ENCODE measurements at places on chromosomes 5 and 9.
A peak's percentile ranks its signal among the peaks of the same experiment; 100 is the strongest.

DNA sequence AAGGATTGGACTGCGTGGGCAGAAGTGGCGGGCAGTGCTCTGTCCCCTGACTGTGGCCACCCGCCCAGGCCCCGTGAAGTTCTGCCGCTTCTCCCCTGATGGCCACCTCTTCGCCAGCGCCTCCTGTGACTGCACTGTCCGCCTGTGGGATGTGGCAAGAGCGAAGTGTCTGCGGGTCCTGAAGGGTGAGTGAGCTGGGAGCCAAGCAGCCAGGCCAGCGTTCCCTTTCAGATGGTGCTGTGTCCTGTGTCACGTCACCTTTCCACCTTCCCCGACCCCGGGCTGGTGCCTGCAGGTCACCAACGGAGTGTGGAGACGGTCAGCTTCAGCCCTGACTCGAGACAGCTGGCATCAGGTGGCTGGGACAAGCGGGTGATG, 2.3 kb downstream of the WDR38 start:
- DNase-seq, result no peak

DNA sequence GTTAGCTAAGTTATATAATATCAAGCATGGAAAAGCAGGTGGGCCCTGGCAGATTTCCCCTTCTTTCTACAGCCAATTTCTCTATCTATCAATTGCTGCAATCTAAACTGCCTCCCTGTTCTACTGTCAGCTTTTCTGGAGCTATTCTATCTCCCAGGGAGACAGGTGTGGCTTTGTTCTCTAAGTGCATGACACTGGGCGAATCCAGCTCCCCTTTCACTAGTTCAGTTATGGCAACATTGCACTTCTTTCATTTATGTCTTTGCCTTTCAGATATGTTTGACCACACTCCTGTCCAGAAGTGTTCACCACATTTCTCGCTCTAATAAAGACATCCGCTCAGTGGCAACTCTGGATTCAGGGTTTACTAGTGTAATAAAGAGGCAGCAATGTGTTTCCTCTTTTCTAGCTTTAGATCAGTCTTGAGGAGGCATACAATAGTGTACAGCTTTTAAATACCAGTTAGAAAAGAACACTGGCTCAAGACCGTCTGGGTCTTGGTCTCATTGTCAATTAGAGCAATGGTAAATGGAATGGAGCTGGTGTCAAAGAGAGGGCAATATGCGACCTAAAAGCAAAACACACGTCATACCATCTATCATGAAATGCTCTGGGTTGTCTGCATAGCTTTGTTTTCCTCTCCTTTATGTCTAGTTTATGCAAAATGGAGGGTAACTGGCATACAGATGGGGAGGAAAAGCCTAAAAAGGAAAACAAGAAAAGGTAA, 197.0 kb downstream of the SLF1 start:
- DNase-seq, result no peak

DNA sequence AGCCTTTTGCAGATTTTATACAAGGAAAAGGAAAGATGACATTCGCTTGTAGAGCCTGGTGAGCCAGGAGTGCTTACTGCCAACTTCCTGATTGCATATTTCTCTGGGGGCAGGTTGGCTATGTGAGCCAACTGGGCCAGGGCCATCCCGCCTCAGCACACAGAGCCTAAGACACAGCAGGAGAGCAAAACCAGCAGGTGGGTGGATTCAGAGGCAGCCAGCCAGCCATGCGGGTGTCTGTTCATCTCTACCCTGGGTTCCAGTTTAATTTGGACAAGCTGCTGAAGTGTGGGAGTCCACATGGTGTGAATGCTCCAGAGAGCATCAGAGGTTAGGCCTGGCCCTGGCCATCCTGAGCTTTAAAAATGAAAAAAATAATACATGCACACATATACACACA, 291.4 kb downstream of the ARHGEF28 start:
- no peak for DNase-seq

DNA sequence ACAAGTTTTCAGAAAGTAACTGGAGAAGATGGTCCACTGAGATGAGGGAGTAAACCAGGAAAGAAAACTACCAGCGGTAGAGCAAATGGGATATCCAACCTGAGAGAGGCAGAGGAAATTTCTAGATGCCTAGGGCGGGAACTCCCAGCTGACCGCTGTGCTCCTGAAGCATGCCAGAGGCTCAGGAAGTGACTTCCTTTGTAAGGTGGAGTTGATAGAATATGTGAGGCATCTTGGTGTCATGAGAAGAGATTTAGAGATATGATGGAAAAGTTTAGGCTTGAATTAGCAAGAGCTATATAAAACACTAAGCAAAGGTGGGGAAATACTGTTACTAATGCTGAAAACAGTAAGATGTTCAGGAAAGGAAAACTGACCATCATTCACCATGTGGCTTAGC, 124.1 kb downstream of the C9orf152 start:
- no peak for DNase-seq

DNA sequence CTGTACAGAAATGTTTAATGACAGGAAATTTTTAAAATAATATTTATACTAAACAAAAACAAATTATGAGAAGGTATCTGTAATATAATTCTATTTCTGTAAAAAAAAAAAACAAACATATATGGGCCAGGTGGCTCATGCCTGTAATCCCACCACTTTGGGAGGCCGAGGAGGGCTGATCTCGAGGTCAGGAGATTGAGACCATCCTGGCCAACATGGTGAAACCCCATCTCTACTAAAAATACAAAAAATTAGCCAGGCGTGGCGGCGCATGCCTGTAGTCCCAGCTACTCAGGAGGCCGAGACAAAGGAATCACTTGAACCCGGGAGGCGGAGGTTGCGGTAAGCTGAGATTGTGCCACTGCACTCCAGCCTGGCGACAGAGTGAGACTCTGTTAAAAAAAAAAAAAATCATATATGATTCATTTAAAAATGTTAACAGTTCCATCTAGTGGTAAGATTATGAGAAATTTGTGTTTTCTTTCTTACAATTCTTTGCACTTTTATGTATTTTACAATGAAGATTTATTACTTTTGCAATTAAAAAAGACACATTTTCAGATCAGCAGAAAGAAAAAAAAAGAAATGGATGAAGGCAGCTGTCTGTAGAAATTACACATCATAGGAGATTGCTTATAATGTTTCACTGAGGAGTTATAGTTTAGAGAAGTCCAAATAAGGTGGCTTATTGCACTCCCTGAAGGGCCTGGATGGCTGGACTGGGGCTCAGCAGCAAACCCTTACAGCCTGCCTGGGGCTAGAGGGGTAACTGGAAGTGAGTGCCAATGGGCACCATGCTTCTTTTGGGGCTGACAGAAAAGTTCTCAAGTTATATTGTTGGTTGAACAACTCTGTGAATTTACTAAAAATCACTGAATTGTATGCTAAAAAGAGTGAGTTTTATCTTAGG, 20.3 kb downstream of the C9orf153 start:
- no peak for DNase-seq

- DNase-seq, result no peak
Observed at GRCh38 chr9:2568689-2569088, 52.9 kb upstream of the VLDLR start.

- peak; percentile 86 for DNase-seq
Observed at GRCh38 chr9:91433180-91433579, 9.5 kb upstream of the NFIL3 start.

GRCh38 chr9:15293804-15294316, 13.2 kb downstream of the TTC39B start:
- no peak for DNase-seq

DNA sequence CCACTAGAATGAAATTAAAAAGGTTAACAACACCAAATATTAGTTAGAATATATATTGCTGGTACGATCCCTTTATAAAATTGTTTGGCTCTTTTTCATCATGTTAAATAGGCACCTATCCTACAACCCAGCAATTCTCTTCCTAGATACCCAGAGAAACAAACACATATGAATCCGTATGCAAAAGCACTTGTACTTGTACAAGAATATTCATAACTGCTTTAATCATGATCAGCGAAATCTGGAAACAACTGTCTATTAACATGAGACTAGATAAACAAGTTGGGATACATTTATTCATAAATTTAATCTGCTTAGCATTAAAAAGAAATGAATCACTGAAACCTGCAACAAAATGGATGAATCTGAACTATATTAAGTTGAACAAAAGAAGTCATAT, 113.7 kb upstream of the MAP1B start:
- no peak for DNase-seq

GRCh38 chr5:95620030-95620869, at the start of gene GPR150:
Gene GPR150, plus strand, starts transcription at chr5:95620087. Its CDS starts 189 bp downstream, at chr5:95620276.
- no peak for DNase-seq

GRCh38 chr9:35863583-35863982, 6.6 kb downstream of the OR13J1 start:
- no peak for DNase-seq

DNA sequence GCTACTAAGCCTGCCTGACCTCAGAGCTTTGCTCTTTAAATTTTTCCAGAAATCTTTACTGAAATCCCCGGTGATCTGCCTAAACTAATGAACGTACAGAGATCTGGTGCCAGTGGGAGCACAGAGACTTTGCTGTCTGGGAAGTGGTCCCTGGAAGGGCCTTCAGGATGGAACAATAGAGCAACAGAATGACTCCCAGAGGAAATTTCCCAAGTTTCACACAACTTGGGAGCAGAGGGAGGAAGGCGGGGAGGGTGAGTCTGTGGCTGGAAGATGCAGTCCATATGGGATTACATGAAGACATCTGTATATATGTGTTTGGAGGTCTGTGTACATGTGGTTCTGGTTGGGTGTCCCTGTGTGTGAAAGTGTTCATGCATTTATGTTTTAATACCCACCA, 638.3 kb downstream of the CCDC171 start:
- no peak for DNase-seq

DNA sequence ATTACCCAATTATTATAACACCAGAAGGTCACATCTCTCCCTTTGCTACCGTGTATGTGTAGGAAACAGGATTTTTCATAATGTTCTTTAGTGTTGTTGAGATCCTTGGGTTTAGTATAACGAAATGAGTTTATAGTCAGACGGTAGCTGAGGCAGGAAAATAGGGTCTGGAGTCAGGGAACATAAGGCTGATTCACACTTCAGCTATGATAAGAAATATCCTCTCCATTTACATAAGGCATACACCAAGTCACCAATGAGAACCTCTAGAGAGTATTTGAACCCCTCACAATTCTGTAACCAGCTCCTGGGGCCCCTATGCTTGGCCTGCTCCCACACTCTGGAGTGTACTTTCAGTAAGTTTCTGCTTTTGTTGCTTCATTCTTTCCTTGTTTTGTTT, 58.9 kb upstream of the ANKH start:
- no peak for DNase-seq

GRCh38 chr9:132546148-132547051, 36.0 kb upstream of the BARHL1 start:
- no peak for DNase-seq

- no peak for DNase-seq
Observed at GRCh38 chr5:102286476-102286875, 9.6 kb downstream of the SLCO4C1 start.

DNA sequence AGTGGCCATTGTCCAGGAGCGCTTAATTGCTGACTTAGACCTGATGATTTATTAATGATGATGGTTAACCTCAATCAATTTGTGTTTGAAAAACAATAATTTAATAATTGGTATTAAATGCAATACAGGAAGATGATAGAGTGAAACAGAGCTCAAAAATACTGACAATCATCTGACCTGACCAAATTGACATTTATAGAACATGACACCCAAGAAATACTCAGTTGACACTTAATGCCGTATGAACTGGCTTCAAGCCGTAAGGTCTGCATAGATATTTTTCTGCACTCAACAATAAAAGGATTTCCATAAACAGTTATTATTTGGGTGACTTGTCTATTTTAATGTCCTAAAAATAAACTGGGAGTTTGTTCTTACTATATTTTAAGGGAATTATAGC, 159.2 kb downstream of the TRIO start:
- DNase-seq, result no peak

DNA sequence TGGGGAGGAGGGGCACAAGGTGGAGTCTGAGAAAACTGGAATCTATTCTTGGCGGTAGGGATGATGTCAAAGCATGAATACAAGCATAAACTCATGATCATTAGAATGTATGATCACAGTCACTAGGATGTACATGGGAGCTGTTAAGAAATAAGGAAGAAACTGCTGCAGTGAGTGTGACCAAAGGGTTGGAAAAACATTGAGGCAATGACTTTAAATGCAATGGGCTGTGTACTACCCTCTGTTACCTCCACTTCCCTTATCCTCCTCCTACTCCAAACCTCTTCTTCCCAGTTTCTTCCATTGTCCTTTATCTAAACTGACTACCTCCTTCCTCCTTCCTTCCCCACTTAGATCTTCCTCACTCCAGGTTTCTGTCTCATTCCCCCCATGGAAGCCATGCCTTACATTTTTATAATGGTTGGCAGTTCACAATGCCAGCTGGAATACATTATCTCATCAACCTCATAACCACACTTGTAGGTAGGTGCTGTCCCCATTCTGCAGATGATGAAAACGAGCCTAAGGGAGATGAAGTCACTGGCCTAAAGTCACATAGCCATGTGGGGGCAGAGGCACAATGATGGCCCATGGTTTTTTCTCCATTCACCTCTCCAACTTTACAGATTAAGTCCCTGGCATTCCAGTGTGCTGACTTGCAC, 21.9 kb upstream of the TNFSF15 start:
- no peak for DNase-seq

- DNase-seq, result no peak
Observed at GRCh38 chr5:172979778-172980177, 3.8 kb upstream of the ATP6V0E1 start.

DNA sequence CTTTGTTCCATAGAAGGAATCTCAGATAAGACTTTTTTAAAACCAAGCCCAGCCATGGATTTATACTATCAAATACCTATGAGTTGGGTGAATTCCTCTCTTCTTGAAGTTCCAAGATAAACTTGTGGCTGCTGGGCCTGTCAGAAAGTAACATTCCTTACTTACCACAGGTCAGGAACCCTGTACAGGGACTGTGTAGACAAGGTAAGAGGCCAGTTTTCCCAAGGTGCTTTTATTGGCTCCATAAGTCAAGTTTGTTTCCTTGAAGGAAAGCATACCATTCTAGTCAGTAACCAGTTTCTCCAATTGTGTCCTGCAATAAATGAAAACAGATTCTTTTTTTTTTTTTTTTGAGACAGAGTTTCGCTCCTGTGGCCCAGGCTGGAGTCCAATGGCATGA, 8.8 kb upstream of the CLTB start:
- no peak for DNase-seq

DNA sequence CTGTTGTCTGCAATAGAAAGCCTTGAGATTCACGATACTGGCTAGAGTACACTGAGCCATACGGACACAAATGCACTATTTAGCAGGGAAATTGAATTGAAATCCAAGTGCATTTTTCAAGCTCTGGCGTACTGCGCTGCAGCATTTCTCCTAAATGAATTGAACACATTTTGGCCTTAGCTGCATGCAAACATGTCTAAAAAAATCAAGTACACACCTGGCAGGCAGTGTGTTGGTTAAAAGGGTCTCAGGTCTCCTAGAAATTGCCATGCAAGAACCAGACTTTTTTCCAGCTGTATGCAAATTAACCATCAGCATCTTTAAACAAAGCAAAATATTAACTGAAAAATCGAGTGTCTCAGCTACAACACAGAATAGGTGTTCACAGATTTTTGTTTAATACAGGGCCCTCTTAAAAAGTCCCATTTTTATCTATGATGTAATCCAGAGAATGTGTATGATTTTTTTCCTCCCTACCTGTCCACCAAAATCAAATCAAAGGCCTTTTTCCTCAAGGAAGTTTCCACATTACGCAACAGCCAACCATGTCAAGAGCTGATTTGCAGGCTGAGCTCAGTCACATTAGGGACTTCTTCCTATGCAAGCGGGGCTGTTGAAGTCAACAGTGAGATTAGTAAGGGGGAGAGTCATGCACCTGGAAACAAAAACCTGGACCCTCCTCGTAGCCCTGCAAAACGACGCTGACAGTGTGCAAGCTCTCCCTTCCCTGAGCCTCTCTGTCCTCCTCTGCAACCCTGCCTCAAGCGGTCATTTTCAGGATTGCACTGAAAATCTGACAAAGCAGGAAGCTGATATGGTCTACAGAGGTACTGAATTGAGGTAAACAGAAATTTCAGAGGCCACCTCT, 14.1 kb upstream of the SFXN1 start:
- DNase-seq, result no peak
